Stimulated activated CD4-positive, alpha-beta T cell treated with anti-CD3 and anti-CD28 coated beads, Interleukin-12 subunit alpha, Interleukin-12 subunit beta, amount 100 ng/mL, for 24 hours (primary cell): ENCODE measurements at places on chromosomes 11 and 22.

GRCh38 chr22:29598684-29599020, 4.8 kb upstream of the NF2 start:
- no peak for DNase-seq

DNA sequence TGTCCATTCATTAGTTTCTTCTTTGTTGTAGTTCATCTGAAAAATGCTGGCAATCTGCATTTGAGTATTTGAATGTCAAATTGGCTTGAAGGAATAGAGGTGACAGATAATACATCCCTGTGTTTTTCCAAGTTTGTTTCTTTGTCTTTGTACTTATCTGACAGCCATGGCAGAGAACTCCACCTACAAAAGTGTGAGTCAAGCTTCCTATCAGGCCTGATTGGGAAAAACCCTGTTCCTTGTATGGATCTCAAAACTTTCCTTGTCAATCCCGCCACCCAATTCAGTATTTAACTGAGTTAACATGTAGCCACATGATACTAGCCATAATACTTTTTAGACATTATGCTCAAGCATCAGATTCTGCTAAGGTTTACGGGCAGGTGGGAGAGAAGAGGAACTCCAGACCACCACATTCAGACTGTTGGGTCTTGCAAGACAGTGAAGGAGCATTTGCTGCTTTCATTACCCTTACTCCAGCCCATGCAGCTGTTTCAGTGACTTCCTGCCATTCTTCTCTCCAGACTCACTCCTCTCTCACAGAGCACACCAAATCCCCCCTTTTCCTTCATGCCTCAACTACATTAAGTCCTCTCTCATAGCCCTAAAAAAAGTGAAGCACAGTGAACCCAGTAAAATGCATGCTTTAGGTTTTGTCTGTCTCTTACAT, 65.9 kb downstream of the BLID start:
- no peak for DNase-seq

DNA sequence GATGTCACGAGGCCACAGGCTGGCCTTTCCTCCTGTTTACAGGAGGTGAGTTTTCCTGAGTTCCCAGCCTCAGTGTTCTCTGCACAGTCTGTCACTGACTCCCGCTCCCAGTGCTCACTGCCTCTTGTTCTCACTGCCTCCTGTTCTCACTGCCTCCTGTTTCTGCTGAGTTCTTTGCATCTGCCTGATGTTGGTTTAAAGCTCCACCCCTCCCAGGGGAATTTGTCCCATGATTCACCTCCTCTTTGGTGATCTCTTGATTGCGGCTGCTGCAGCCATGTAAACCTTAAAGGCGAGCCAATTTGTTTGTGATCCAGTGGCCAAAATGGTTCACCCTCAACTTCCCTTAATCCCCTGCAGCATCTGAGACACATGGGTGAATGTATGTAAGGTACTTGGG, 6.0 kb upstream of the TUBA8 start:
- no peak for DNase-seq

DNA sequence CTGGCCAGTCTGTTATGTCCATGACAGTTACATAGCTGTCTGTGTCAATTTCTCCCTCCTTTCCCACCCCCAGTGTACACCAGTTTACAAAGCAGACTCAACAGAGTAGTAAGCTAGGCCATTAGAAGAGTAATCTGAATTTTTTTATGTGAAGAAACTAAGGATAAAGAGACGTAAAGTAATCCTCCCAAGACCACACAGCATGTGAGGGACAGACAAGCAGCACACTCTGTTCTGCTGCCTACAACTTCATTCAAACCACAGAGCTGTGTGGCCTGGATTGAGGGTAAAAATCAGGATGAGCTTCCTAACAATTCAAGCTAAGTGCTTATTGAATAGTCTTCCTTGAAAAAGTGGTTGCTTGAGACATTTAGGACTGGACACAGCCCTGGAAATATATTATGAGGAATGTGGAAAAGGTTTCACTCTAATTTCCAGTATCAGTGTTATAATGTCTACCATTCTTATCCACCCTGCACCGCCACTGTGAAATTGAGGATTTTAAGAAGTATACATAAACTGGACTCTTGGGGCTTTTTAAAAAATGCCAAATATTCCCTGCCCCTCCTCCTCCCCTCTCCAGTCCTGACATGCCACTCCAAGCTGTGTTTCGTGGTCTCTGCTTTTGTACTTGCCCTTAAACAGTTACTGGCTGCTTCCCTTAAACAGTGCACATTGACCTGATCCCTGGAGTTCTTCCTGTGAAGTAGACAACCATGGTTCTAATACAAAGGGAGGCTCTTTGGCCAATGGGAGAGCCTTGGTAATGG, 40.9 kb downstream of the EXT2 start:
- DNase-seq, result no peak

GRCh38 chr22:48942698-48943566, 884.7 kb downstream of the BRD1 start:
- DNase-seq, result no peak

DNA sequence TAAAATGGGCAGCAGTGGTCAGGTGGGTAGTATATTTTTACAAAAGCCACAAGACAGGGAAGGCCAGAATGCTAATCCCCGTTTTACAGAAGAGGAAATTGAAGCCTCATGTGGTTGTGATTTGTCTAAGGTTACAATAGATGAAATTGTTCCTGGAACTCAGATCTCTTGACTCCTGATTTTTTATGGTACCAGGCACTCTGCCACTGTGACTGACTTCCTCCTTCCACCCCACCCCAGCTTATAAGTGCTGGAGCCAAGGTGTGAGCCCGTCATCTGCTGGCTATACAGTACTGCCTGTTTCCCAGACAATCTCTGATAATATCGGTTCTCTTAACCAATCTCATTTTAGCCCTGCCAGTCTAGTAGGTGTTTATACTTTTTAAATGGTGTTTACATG, 1.9 kb downstream of the SLC5A1 start:
- DNase-seq, result no peak

GRCh38 chr22:23193196-23193827, 13.0 kb downstream of the BCR start:
- no peak for DNase-seq

- DNase-seq, result no peak
Observed at GRCh38 chr11:6911948-6912347, 8.9 kb upstream of the OR2D3 start.

- DNase-seq, result no peak
Observed at GRCh38 chr22:35651085-35651484, 2.8 kb downstream of the APOL6 start.

DNA sequence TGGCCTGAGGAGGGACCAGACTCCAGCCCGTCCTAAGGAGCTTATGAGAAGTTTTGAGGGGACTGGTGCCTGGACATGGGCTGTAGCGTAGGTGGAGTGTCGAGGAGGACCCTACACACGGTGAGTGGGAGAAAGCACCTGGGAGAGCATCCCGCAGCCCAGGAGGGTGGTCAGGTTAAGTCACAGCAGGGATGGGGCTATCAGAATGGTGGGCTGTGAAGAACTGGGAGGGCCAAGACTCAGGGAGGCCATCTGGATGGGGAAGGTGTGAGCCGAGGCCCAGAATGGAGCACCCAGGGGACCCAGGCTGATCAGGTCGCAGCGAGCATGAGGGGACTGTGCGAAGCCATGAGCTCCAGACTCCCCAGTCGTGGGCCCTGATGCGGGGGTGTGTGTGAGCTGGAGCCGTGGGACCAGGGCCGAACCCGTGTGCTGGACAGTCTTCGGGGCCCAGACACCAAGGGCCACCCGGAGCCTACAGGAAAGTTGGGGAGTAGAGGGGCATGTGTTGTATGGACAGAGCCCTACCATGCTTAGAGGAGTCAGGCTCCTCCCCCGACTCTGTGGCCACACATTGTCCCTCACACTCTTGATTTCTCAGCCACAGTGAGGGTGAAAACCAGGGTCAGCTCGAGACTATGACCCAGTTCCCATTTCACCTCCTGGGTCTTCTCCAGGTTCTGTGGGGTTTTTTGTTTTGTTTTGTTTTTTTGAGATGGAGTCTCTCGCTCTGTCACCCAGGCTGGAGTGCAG, 54.3 kb downstream of the BCR start:
- DNase-seq, result no peak

DNA sequence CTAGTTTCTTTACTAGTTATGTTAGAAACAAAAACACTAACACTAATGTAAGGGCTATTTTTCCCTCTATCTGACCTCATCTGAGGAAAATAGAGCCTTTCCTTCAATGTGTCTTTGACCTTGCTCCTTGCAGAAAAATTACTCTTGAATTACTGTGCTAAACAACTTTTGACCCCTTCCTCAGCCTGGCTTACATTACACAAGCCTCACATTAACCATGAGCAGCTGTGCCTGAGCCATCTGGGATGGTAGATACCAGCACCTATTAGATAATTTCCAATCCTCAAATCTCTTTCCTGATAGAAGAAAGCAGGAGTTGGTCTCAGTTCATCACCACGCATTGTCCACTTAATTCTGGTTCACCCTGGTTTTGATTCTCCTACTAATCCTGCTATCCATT, 134.4 kb upstream of the NCAM1 start:
- DNase-seq, result no peak

- no peak for DNase-seq
Observed at GRCh38 chr11:111691176-111691575, 75.0 kb downstream of the PPP2R1B start.

GRCh38 chr11:80146232-80146631, 705.4 kb upstream of the TENM4 start:
- DNase-seq, result no peak

GRCh38 chr11:83088965-83089364, 17.3 kb upstream of the RAB30 start:
- no peak for DNase-seq

DNA sequence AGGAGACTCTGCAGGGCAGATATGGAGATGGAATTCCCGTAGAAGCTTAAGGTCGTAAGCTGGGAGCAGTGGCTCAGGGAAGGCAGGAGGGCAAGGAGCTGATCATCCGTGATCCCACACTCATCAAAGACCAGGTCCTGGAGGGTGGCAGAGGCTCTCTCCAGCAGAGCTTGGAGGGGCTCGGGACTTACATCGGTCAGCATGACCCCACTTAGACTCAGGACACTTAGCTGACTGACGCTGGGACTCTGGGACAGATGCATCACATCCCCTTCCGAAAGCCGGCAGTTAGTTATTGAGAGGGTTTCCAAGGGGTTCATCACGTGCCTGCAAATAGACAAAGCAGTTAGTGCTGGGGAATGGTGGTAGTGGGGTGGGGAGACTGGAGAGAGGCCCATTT, 10.7 kb downstream of the PRAME start:
- no peak for DNase-seq

DNA sequence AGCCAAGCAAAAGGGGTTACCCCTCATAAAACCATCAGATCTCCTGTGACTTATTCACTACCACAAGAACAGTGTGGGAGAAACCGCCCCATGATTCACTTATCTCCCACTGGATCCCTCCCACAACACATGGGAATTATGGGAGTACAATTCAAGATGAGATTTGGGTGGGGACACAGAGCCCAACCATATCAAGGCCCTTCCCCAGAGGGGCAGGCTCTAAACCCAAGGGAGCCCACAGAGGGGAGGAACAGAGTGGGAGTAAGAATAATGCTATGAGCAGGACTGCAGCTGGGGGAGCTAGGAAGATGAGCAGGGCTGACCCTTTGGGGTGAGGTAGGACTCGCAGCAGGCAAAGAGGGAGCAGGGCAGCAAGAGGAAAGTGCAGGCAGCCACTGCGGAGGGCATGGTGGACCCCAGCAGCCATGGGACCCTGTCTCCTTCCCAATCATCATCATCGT, 59.3 kb downstream of the CD82 start:
- DNase-seq, result no peak
